ENCODE measurements at places on chromosomes 13 and 19. TPM values are rescaled to one million over a fixed set of nuclear protein-coding genes. Genes with fewer than 3 reads are reported as not detected.

Gene SMIM24
- polyA plus RNA-seq: 8.0 TPM

Gene SELENOV
- polyA plus RNA-seq: 4.3 TPM

Gene FUT1
- 7.9 TPM for polyA plus RNA-seq

Gene TSHZ3
- 17.6 TPM for polyA plus RNA-seq

Gene SLC25A41
- 1.1 TPM for polyA plus RNA-seq

Gene CDX2
- polyA plus RNA-seq: not detected

Gene ZNF667
- polyA plus RNA-seq: 2.7 TPM

Gene ZNF845
- 0.73 TPM for polyA plus RNA-seq

Gene PSG1
- not detected for polyA plus RNA-seq

Gene RNF17
- polyA plus RNA-seq: not detected

Gene CAPN12
- polyA plus RNA-seq: 0.44 TPM

Gene GRK1
- 2.5 TPM for polyA plus RNA-seq

Gene POU4F1
- 2.9 TPM for polyA plus RNA-seq

Gene MTUS2
- 3.2 TPM for polyA plus RNA-seq

Gene CYP4F8
- not detected for polyA plus RNA-seq

Gene TUBA3C
- polyA plus RNA-seq: 0.32 TPM

All from brain (organoid and tissue), 16 donors.